Colonic mucosa (tissue), 4 donors: ENCODE measurements at places on chromosomes 2 and 18.

- no peak for DNase-seq
Measured at GRCh38 chr2:45436456-45436855, 174.6 kb downstream of the SRBD1 start.

DNA sequence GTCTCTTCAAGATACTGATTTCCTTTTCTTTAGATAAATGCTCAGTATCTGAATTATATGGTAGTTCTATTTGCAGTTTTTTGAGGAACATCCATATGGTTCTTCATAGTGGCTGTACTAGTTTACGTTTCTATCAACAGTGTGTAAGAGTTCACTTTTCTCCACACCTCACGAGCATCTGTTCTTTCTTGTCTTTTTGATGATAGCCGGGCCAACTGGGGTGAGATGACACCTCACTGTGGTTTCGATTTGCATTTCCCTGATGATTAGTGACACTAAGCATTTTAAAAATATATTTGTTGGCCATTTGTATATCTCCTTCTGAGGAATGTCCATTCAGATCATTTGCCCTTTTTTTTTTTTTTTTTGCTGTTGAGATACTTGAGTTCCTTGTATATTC is 458.8 kb downstream of the SETBP1 start:
- DNase-seq: no peak

DNA sequence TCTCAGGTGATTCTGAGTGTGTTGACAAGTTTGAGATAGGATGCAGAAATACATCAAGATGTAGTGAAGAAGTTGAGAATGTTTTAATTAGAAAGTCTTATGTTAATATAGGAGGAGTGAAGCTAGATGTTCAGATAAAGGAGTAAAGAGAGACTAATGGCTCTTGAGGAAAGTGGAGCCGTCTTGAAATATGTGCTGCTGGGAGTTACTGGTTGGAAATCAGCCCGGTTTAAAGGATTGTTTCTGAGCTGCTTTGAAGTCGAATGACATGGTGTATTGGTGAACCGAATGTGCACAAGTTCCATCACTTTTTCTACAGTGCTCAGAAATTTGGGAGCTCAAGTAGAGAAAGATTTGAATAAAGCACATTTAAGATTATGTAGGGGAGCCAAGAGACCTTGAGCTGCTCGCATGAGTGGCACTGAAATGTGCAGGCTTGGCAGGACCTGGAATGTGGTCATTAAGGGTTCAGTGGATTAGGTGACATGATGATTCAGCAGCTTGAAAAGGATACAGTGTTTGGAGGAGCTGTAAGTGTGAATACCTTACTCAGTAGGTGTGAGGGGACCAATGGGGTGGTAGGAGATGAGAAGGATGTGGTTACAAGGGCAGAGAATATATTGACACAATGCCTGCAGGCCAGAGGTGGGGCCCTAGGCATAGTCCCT is 68.6 kb downstream of the CAB39 start:
- no peak for DNase-seq

- DNase-seq: peak; percentile 59
Measured at GRCh38 chr2:20447437-20448245, 767 bp downstream of the RHOB start.

GRCh38 chr2:178386986-178387597 is 63.9 kb downstream of the PRKRA start:
- DNase-seq: no peak

GRCh38 chr18:7452331-7452730 is 114.8 kb upstream of the PTPRM start:
- DNase-seq: no peak

DNA sequence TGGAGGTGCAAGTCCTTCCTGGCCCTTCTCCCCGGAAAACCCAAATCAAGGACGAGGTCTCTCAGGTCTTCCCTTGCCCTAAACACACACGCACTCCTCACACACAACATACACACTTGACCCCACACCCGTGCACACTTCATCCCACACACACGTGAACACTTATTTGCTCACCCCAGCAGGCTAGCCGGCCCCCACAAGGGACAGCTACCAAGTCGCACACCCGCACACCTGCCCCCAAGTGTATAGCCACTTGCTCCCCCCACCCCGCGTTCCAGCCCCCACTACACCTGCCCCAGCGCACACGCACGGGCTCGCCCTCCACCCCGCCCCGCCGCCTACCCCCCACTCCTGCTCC is 359 bp downstream of the TGFBRAP1 start:
- peak; percentile 38 for DNase-seq

DNA sequence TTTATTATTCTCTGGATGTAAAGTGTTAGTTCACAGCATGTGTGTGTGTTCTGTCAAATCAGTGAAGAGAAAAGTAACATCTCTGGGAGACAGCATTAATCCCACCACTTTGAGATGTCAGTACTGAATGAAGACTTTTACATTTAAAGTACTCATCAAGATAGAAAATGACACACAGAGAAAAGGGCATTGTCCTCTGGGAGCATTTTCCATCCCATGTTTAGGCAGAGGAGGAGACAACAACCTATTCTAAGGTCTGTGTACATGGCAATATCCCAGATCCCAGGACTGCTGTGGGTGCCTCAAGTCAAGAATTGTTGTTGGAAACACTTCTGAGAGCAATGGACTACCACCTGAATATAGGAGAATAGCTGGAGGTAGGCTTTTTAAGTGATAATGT is 201.5 kb downstream of the PPP1R1C start:
- no peak for DNase-seq
